ENCODE measurements at places on chromosomes 12 and 14. TPM values are rescaled to one million over a fixed set of nuclear protein-coding genes. Genes with fewer than 3 reads are reported as not detected.

The CAPZA3 gene
- total RNA-seq, result not detected

The TCP11L2 gene
- 144 TPM for total RNA-seq

The TAS2R31 gene
- total RNA-seq, result 1.9 TPM

The GPR65 gene
- total RNA-seq, result 10.7 TPM

DNA sequence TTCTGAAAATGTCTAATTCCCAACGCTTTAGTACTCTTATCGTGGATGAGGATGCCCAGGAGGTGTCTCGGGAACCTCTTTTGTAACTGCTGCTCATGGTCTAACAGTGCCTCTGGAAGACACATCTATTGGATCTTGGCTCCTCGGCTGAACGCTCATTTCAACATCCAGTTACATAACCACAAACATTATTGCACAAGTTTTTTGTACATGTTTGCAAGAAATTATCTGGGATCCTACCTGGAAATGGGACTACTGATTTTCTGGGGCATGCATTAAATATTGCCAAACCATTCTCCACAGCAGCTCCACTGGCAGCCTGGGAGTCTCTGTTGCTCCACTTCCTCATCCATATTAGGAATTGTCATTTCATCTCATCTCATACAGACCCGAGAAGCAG lies 117.5 kb upstream of the EVL start:
- H3K4me1 ChIP-seq, result peaks cover 15% of the 10 kb centered on the region
- no peak overlapping the region for H3K27ac ChIP-seq
- H3K27me3 ChIP-seq, result peaks cover 8% of the 10 kb centered on the region
- DNase-seq, result no peak

- no peak overlapping the region for H3K4me3 ChIP-seq
- no peak for DNase-seq
- no peaks in the 10 kb centered on the region for H3K36me3 ChIP-seq
- H3K27ac ChIP-seq, result no peak overlapping the region
- peaks cover 36% of the 10 kb centered on the region for H3K4me1 ChIP-seq
Observed at GRCh38 chr12:53971686-53972085, 1.2 kb upstream of the HOXC11 start.

- H3K4me3 ChIP-seq, result no peak overlapping the region
- H3K36me3 ChIP-seq, result no peaks in the 10 kb centered on the region
- no peak overlapping the region for H3K27ac ChIP-seq
- no peaks in the 10 kb centered on the region for H3K27me3 ChIP-seq
- no peaks in the 10 kb centered on the region for H3K4me1 ChIP-seq
Observed at GRCh38 chr12:3150931-3151835, 74.0 kb downstream of the TSPAN9 start.

GRCh38 chr14:90484291-90484690 lies 87.5 kb downstream of the CALM1 start:
- H3K4me1 ChIP-seq, result peaks cover 17% of the 10 kb centered on the region
- H3K27me3 ChIP-seq, result peaks cover 4% of the 10 kb centered on the region
- H3K4me3 ChIP-seq, result no peak overlapping the region
- H3K27ac ChIP-seq, result no peak overlapping the region

DNA sequence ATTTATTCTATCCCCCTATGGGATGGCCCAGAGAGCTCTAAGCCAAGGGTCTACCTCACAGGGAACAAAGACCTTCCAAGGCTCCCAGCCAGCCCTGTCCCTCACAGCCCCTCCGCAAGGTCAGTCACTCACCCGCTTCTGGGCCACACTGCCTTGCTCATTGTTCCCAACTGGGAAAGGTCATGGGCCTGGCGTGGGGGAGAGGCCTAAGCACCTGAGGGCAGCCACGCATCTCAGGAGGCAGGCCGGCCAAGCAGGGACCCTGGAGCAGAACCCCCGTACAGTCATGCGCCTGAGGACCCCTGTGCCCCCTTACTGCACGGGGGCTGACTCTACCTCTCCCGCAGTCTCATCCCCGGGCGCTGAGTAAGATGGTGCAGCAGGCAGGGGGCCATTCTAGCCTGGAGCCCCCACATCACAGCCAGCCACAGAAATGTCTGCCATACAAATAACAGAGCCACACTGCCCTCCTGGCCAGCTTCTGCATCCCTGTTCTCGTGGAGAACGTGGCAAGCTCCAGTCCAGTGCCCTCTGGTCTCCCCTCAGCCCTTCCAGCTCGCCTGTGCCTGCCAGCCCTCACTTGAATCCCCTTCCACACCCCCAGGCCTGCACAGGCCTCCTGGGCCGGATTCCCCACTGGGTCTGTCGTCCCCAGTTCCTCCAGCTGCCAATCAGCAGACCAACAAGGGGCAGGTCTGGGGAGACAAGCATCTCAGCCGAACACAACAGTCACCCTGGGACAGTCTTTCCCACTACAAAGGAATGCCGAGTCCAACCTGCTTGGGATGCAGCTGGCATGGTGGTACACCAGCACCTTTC lies 16.3 kb downstream of the CCDC85C start:
- H3K4me1 ChIP-seq, result peaks cover 7% of the 10 kb centered on the region
- no peak overlapping the region for H3K4me3 ChIP-seq
- H3K27ac ChIP-seq, result no peak overlapping the region
- no peaks in the 10 kb centered on the region for H3K27me3 ChIP-seq
- H3K36me3 ChIP-seq, result no peaks in the 10 kb centered on the region

GRCh38 chr14:57078054-57078453 lies 190.7 kb downstream of the EXOC5 start:
- no peak overlapping the region for H3K4me3 ChIP-seq
- peaks cover under 1% of the 10 kb centered on the region for H3K27me3 ChIP-seq
- H3K27ac ChIP-seq, result no peak overlapping the region
- DNase-seq, result no peak

DNA sequence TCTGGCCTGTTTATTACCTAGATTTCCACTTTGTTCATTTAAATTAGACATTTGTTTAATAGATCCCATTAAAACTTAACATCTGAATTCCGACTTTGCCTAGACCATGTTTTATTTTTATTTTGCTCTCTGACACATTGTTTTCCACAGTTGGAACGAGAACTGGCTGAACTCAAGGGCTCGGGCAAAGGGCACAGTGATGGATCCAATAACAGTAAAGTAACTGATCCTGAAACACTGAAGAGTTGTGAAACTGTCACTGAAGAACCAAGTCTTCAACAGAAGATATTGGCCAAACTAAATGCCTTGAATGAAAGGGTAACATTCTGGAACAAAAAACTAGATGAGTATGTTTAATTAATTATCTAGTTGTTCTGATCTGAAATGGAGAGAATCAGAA lies 39.7 kb downstream of the LRRC9 start:
- H3K27ac ChIP-seq, result no peak overlapping the region
- no peak for DNase-seq
- H3K27me3 ChIP-seq, result peaks cover 6% of the 10 kb centered on the region
- H3K4me3 ChIP-seq, result no peak overlapping the region

DNA sequence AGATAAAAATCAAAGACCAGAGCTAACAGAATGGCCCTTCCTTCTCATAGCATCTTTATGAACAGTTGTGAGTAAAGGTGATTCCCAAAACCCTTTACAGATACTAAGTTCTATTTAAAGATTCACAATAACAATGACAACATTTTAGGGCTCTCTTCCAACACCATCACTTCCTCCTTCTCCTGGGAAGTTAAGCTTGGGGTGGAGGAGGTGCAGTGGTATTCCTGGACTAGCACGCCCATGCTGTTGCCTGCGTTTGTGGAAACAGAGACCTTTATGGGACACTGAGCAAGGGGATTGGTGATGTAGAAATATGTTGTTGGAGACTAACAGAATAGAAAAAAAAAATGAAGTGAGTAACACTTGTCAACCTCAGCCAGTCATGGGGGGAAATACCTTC lies 22.5 kb downstream of the SYNE2 start:
- H3K27ac ChIP-seq, result no peak overlapping the region
- no peak overlapping the region for H3K4me3 ChIP-seq
- H3K4me1 ChIP-seq, result peaks cover 31% of the 10 kb centered on the region
- H3K27me3 ChIP-seq, result no peaks in the 10 kb centered on the region
- DNase-seq, result no peak
- peaks cover 20% of the 10 kb centered on the region for H3K36me3 ChIP-seq

GRCh38 chr14:41285186-41285748 lies 321.4 kb upstream of the LRFN5 start:
- H3K4me3 ChIP-seq, result no peak overlapping the region
- no peak overlapping the region for H3K27ac ChIP-seq
- no peaks in the 10 kb centered on the region for H3K27me3 ChIP-seq
- no peaks in the 10 kb centered on the region for H3K36me3 ChIP-seq

All from CD4-positive, alpha-beta T cell (primary cell).